ENCODE measurements at places on chromosomes 5 and 9. TPM values are rescaled to one million over a fixed set of nuclear protein-coding genes. Genes with fewer than 3 reads are reported as not detected.

GRCh38 chr9:101635473-101635872 is 40.7 kb upstream of the PPP3R2 start:
- DNase-seq = no peak

- DNase-seq = no peak
These were observed 84.8 kb downstream of the PDE6A start for GRCh38 chr5:149859746-149860145.

DNA sequence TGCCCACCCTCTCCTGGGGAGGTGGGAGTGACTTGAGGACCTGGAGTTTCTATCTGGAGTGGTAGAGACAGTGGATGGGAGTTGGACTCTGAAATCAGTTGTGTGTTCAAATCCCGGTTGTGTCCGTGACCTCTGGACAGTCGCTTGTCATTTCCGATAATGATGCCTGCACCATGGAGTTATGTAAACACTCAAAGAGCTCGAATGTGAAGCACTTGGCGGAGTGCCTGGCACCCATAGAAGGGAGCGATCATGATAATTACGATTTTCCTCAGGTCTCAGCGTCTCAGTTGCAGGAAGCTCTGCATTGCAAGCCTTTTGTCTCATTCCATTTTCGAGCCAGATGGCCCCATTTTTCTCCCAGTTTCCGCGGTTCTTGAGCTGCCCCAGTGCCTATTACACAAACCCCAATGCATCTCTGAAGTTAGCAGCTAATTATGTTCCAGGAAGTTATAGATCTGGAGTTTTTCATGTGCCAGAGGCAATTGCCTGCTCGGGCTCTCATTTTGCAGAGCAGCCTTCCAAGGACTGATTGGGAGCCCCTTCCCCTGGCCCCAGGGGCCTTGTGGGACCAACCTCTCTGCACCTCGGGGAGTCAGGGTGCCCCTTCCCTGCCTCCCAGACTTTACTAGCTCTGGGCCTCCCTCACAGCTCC is 175.5 kb upstream of the MVB12B start:
- no peak for DNase-seq

The VCAN gene
- 398 TPM for polyA plus RNA-seq

The CYSRT1 gene
- polyA plus RNA-seq = 13.2 TPM

GRCh38 chr9:9973062-9973461 is 639.7 kb downstream of the PTPRD start:
- no peak for DNase-seq
